Cardiac muscle cell (in vitro differentiated cells and primary cell): ENCODE measurements at places on chromosomes 7 and 10. TPM values are rescaled to one million over a fixed set of nuclear protein-coding genes. Genes with fewer than 3 reads are reported as not detected.

The TACC2 gene
- polyA plus RNA-seq, result 75.7 and 93.3 TPM in 2 replicates

The TMEM236 gene
- 0.20 TPM in 1 of 2 replicates, not detected in the other for polyA plus RNA-seq

The CYP3A7 gene
- 0.14 and 0.51 TPM in 2 replicates for polyA plus RNA-seq

The GIMAP7 gene
- polyA plus RNA-seq, result 0.19 TPM in 1 of 2 replicates, not detected in the other

The CADPS2 gene
- 12.2 and 17.2 TPM in 2 replicates for polyA plus RNA-seq

The RTKN2 gene
- polyA plus RNA-seq, result 1.1 and 5.3 TPM in 2 replicates

The PARD3 gene
- 36.5 and 49.1 TPM in 2 replicates for polyA plus RNA-seq

The ADGRA1 gene
- 0.67 TPM in 1 of 2 replicates, not detected in the other for polyA plus RNA-seq

The PBLD gene
- 4.6 and 5.6 TPM in 2 replicates for polyA plus RNA-seq

The SDK1 gene
- 4.1 and 6.9 TPM in 2 replicates for polyA plus RNA-seq

The RBP4 gene
- 0.86 TPM in 1 of 2 replicates, not detected in the other for polyA plus RNA-seq

The PANK1 gene
- 38.2 and 39.0 TPM in 2 replicates for polyA plus RNA-seq

The CALHM3 gene
- polyA plus RNA-seq, result not detected in 2 replicates

The PIP gene
- polyA plus RNA-seq, result not detected in 2 replicates

The TAC1 gene
- polyA plus RNA-seq, result not detected in 2 replicates

The EPO gene
- polyA plus RNA-seq, result 0.34 and 0.46 TPM in 2 replicates

The WNT8B gene
- not detected in 2 replicates for polyA plus RNA-seq

The CAMK2B gene
- polyA plus RNA-seq, result 17.7 and 19.3 TPM in 2 replicates

The FRA10AC1 gene
- polyA plus RNA-seq, result 18.2 and 21.6 TPM in 2 replicates

The GRM8 gene
- polyA plus RNA-seq, result 0.92 and 2.0 TPM in 2 replicates

The ANKRD22 gene
- polyA plus RNA-seq, result not detected in 2 replicates

The FXYD4 gene
- polyA plus RNA-seq, result 0.67 TPM in 1 of 2 replicates, not detected in the other

The SORCS1 gene
- 45.6 and 55.2 TPM in 2 replicates for polyA plus RNA-seq

The SPDYE11 gene
- 0.73 and 1.1 TPM in 2 replicates for polyA plus RNA-seq

The PTPN12 gene
- polyA plus RNA-seq, result 13.4 and 24.1 TPM in 2 replicates

The INA gene
- polyA plus RNA-seq, result 0.42 and 1.8 TPM in 2 replicates

The ZNF479 gene
- polyA plus RNA-seq, result not detected in 2 replicates

The UNC5B gene
- polyA plus RNA-seq, result 73.3 and 98.3 TPM in 2 replicates

The PDGFA gene
- 6.5 and 7.7 TPM in 2 replicates for polyA plus RNA-seq

The PTPRN2 gene
- polyA plus RNA-seq, result 0.28 and 0.42 TPM in 2 replicates

The CYP3A5 gene
- polyA plus RNA-seq, result 0.81 and 0.95 TPM in 2 replicates

The PTF1A gene
- not detected in 2 replicates for polyA plus RNA-seq

The FBXL13 gene
- polyA plus RNA-seq, result 2.1 and 3.4 TPM in 2 replicates

The TAS2R39 gene
- polyA plus RNA-seq, result 0.75 TPM in 1 of 2 replicates, not detected in the other

The PHKG1 gene
- polyA plus RNA-seq, result 0.44 and 0.72 TPM in 2 replicates

The UNCX gene
- polyA plus RNA-seq, result 6.7 and 14.6 TPM in 2 replicates

The NUDT13 gene
- polyA plus RNA-seq, result 1.7 and 3.1 TPM in 2 replicates

The NEURL1 gene
- polyA plus RNA-seq, result 1.4 and 3.5 TPM in 2 replicates

The AGR2 gene
- 0.38 TPM in 1 of 2 replicates, not detected in the other for polyA plus RNA-seq

The GNGT1 gene
- polyA plus RNA-seq, result not detected in 2 replicates
